Activated CD4-positive, alpha-beta T cell treated with anti-CD3 and anti-CD28 coated beads for 36 hours (primary cell): ENCODE measurements at places on chromosomes 12 and 14. TPM values are rescaled to one million over a fixed set of nuclear protein-coding genes. Genes with fewer than 3 reads are reported as not detected.

Gene SLC5A8
- not detected for total RNA-seq

Gene SMIM41
- total RNA-seq = not detected

Gene MFAP5
- not detected for total RNA-seq

Gene PLEK2
- total RNA-seq = 5.1 TPM

Gene KRT73
- 1.7 TPM for total RNA-seq

Gene MYO1A
- total RNA-seq = 2.4 TPM

Gene SERPINA10
- not detected for total RNA-seq

Gene KLRD1
- total RNA-seq = 0.05 TPM

Gene ACVRL1
- not detected for total RNA-seq

Gene CLEC9A
- not detected for total RNA-seq

Gene UBR7
- 39.9 TPM for total RNA-seq

Gene RNF212B
- not detected for total RNA-seq
